AML-193 (cell line): ENCODE measurements at places on chromosomes 7 and 10.

DNA sequence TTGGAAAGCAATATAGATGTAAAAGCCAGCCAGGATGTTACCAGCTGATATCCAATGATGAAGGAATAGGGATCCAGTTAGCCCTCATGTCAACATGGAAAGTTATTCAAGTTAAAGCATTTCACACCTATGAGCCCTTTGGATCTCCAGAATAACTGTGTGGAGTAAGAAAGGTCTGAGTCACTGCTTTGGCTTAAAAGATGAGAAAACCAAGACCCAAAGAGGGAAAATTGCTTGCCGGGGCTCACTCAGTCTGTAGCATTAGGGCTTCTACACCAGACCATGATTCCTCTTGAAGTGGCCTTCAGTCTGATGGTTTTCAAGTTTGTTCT lies 12.6 kb downstream of the LSM5 start:
- DNase-seq: no peak

DNA sequence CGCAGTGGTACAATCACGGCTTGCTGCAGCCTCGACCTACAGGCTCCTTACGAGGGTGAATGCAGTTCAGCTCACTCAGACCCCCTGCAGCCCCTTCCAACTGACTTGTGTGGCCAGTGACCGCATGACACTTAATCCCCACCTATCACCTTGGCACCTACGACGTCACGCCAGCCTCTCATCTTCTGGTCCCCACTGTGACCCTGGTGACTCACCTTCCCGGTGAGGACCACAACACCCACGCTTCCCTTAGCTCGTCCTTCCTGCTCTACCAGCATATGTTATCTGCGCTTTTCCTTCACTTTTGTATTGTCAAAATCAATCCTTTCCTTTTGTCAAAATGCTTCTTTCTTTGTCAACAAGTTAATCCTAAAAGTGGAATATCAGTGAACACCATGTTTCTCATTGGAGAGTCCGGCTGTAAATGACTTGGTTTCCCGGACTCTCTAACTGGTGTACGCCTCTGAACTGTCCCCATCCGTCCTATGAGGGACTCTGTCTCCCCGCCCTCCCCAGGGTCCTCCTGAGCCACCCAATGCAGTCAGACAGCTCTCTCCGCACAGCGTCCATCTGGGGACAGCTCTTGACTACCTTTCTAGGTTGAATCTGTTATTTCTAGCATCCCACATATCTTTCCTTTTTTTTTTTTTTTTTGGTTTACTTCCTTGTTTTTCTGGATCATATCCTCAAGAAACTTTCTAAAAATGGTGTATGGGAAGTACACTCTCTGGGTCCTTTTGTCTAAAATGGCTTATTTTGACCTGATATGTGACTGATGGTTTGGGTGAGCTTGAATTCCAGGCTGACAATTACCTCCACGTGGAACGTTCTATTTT lies 37.3 kb downstream of the CFAP46 start:
- DNase-seq: no peak

GRCh38 chr7:80279760-80280159 lies 145.1 kb downstream of the GNAI1 start:
- DNase-seq: no peak

- no peak for DNase-seq
Measured at GRCh38 chr10:96687317-96688012, 32.8 kb downstream of the PIK3AP1 start.

DNA sequence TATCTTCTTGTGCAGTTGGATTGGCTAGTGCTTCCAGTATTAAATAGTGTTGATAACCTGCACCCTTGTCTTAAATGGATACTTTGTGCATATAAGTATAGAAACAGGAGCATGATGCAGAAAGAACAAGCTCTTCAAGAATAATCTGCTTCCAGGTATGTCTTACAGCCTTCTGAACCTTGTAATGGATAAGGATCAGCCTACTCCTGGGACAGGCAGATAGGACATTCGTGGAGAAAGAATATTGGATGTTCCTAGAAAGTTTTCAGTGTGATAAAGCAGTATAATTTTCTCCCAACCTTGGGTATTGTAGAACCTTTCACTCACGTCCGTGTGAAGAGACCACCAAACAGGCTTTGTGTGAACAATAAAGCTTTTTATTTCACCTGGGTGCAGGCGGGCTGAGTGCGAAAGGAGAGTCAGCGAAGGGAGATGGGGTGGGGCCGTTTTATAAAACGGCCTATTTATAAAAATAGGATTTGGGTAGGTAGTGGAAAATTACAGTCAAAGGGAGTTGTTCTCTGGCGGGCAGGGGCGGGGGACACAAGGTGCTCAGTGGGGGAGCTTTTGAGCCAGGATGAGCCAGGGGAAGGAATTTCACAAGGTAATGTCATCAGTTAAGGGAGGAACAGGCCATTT lies 27.2 kb downstream of the C1GALT1 start:
- DNase-seq: no peak

DNA sequence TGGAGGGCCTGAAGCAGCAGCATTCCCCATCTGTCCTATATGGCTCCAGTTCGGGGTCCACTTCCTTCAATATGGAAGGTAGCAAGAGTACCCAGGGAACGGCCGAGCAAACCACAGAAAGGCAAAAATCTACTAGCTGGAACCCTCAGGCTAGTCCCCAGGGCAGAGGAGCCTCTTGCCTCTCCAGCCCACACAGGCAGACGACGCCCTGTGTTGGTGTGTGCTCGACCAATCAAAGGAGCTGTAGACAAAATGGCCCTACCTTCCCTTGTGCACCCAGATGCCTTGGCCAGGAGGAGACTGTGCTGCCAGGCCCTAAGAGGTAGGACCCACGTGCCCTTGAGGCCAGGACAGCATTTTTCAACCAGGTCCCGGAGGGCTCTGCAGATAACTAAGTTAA lies 91.5 kb downstream of the FAM53B start:
- no peak for DNase-seq

- DNase-seq: no peak
Measured at GRCh38 chr10:52768001-52768532, 4.5 kb downstream of the MBL2 start.

DNA sequence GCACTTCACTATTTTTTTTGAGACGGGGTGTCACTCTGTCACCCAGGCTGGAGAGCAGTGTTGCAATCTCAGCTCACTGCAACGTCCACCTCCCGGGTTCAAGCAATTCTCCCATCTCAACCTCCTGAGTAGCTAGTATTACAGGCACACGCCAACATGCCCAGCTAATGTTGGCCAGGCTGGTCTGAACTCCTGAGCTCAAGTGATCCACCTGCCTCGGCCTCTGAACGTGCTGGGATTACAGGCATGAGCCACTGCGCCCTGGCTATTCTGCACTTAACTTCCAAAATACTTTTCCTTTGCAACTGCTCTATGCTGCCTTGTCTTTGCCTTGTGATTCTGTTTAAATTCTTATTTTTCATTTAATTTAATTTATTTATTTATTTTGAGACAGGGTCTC lies 67.0 kb upstream of the ZNF479 start:
- no peak for DNase-seq

GRCh38 chr10:10353326-10353868 lies 664.3 kb upstream of the CELF2 start:
- DNase-seq: no peak

GRCh38 chr7:1943326-1943725 lies 273.2 kb downstream of the ELFN1 start:
- DNase-seq: no peak

DNA sequence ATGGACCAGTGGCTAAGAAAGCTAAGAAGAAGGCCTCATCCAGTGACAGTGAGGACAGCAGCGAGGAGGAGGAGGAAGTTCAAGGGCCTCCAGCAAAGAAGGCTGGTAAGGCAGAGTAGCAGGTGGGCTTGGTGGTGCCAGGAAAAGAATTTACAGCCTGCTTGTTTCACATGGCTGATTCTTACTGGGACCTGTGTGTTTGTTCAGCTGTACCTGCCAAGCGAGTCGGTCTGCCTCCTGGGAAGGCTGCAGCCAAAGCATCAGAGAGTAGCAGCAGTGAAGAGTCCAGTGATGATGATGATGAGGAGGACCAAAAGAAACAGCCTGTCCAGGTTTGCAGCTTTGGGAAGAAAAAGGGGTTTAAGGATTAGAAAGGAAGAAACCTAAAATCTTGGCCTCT lies 5.0 kb downstream of the NOLC1 start:
- DNase-seq: no peak

DNA sequence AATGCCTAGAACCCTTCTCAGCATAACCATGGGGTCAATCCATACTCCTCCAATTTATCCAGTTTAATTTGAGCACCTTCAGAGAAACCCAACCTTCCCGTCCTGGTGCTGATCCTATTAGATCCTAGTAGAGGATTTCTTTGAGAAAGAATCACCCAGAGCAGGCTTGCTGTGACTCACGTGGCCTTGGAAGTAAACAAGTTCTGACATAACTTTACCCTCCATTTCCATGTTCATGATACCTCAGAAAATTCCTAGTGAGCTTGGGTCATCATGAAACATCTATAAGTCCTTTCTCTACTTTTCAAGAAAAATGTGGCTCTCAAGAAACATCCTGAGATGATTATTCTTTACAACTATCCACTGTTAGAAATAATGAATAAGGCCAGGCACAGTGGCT lies 71.7 kb downstream of the PRLHR start:
- no peak for DNase-seq
